ENCODE measurements at places on chromosomes 2 and 18. TPM values are rescaled to one million over a fixed set of nuclear protein-coding genes. Genes with fewer than 3 reads are reported as not detected.

The IL36A gene
- total RNA-seq: under 0.01 TPM

The CCDC148 gene
- not detected for total RNA-seq

The FAP gene
- not detected for total RNA-seq

The FNDC4 gene
- 0.27 TPM for total RNA-seq

The CYTIP gene
- total RNA-seq: 45.5 TPM

The QPCT gene
- total RNA-seq: 2.4 TPM

The POTEC gene
- not detected for total RNA-seq

The UGT1A7 gene
- total RNA-seq: not detected

The PLEKHH2 gene
- under 0.01 TPM for total RNA-seq

The SLC9A4 gene
- not detected for total RNA-seq

Measured in hematopoietic multipotent progenitor cell (in vitro differentiated cells).